ENCODE measurements at places on chromosomes 11 and 22.

DNA sequence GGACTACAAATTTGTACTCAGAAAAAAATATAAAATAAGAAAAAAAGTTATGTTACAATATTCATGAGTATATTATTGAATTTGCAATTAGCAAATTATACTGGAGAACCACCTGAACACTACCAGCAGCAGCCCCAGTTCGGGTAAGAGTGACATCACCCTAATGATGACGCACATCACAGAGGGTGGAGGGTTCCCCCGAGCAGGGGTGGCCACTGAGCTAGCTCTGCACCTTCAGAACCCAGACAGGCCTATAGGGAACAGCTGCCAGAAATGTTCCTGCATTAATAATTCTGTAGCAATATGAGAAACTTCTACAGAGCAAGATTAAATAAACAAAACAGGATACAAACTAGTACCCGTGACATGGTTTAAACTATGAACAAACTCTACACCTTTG is 17.5 kb upstream of the ARAP1 start:
- no peak for DNase-seq

GRCh38 chr11:64146036-64146955 is 19.6 kb downstream of the MACROD1 start:
- peak; percentile 67 for DNase-seq

DNA sequence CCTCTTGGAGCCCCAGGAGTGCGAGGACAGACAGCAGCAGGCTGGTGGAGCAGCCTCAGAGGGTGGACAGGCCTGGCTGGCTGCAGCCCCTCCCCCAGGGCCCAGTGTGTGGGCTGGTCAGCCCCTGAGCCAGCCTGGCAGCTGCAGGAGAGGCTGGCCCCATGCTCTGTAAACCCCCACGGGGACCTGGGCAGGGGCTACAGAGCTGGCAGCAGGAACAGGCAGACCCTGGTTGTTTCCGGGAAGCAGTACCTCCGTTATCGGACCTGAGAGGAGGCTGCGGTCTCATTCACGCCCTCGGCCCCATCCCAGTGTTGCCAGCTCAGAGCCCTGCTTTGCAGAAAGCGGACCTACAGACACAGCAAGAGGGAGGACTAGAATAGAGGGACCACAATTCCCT is 38.5 kb upstream of the COMT start:
- no peak for DNase-seq

GRCh38 chr11:83720675-83721074 is 434.5 kb upstream of the CCDC90B start:
- no peak for DNase-seq

DNA sequence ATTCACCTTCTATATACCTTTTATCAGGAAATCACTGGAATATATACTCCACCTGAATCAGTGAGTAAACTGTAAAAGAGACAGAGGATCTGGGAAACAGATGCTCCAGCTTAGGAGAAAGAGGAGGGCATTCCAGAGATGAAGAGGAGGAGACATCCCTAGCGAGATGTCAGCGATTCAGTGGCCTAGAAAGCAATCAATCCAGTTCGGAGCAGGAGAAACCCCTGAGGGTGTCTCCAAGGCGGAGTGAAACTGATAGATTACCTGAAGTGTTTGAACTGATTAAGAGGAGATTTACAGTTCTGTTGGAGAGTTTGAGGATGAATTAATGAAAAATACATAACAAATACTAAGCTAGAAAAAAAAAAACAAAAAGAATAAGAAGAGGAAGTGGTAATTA is 24.5 kb upstream of the TNRC6B start:
- DNase-seq = no peak

- no peak for DNase-seq
These were observed 55.1 kb downstream of the KIAA1671 start for GRCh38 chr22:25007444-25008106.

DNA sequence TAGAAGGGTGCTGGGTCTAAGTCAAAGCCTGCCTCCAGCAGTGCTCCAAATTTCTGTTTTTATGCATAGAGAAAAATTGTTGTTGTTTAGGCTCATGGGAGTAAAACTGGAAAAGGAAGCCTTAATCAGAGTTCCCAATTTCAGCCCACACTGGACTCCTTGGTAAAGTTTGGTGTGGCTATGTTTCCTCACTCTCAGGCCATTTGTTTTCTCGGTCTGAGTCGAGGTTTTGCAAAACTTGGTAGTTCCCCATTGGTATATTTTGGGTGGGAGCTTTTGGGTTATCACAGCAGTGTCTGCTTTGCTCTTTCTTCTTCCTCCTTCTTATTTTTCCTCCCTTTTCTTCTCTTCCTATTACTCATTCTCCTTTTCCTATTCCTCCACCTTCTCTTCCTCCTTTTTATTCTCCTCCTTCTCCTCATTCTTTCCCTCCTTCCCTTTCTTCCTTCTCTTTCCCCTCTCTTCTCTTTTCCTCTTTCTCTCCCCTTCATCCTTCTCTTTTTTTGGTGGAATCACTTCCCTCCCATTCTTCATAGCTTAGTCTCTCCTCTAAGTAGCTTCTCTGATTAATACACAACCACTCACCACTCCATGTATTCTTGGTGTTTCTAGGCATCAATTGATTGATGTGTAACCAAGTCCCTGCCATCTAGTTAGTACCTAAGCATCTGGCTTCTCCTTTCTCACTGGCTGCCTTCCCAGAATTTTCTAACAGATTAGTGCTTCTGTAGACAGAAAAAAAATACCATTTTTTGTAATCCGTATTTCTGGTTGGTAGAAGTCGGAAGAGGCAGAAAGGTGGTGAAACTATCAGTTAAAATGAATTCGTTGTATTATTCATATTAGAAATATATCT is 10.1 kb downstream of the SLC5A1 start:
- DNase-seq = no peak

GRCh38 chr11:9069862-9070470 is 21.4 kb downstream of the SCUBE2 start:
- DNase-seq = no peak

DNA sequence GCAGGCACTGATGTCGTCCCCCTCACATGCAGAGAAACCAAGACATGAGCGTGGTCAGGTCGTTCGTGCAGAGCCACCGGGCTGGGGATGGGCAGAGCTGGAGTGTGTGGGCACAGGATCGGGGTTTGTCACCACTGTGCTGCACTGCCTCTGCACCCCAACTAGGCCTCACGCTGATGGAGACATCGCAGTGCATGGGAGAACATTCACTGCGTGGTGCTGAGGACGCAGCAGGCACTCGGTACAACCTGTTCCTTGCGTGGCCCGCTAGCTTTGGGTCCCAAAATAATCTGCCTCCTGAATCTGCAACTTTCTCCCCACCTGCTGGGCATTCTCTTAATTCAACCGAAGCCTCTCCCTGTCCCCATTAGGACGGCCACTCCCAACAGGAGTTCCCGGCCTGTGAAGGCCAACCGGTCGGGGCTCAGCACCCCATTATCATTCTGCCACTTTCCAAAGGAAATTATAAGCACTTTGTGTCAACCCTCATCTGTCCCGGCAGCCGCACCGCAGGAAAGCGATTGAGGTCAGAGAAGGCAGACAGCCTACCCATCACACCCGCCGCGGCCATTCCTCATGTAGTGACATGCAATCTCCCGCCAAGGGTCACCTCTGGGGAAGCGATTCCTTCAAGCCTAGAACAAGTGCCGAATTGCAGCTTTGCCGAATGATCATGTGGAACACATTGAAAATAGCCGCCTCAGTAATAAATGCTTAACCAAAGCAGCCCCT is 490.4 kb downstream of the MN1 start:
- DNase-seq = no peak

- no peak for DNase-seq
These were observed 502.1 kb downstream of the MN1 start for GRCh38 chr22:27299181-27300085.

DNA sequence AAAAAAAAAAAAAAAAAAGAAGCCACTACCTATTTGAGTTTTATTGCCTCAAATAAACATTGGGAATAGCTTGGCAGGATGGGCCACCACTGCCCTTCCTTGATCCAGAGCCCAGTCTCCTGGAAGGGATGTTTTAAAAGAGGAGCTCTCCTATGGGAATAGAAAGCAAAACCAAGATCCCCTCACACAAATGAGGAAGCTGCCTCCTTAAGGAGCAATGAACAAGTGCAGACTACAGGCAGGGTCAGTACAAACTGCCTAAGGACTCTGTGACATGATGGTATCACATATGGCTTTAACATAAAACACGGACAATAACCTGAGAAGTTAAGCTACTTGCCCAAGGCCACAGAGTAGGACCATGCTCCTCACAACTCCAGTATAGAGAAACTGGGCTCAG is 120.8 kb downstream of the NAT10 start:
- DNase-seq = no peak

- DNase-seq = no peak
These were observed 46.2 kb upstream of the LMO1 start for GRCh38 chr11:8309862-8310261.

DNA sequence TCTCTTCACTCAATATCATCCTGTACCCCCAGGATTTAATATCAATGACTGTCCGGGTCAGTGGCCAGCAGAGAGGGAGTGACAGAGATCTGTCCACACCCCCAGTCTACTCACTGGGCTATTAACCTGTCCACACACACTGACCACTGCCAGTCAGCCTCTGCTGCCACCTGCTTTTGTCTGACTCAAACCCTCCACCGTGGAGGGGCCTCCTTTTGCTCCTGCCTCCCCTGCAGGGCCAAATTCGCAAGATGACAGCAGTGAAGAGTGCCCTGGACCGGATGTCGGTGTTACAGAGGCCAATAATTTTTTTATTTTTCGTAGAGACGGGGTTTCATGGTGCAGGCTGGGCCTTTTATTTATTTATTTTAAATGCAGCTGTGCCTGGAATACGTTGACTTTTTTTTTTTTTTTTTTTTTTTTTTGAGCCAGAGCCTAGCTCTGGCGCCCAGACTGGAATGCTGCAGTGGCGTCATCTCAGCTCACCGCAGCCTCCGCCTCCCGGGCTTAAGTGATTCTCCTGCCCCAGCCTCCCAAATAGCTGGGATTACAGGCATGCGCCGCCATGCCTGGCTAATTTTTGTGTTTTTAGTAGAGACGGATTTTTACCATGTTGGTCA is 5.1 kb downstream of the PDXP start:
- no peak for DNase-seq

- DNase-seq = no peak
These were observed 127.7 kb downstream of the ATXN10 start for GRCh38 chr22:45799291-45799690.

- DNase-seq = peak; percentile 60
These were observed 3.3 kb upstream of the ANKRD13D start for GRCh38 chr11:67285541-67286498.

All from CD4-positive, alpha-beta T cell treated with Interleukin-1 beta for 1 hour (primary cell).